ENCODE measurements at places on chromosomes 16 and 17. TPM values are rescaled to one million over a fixed set of nuclear protein-coding genes. Genes with fewer than 3 reads are reported as not detected.

GRCh38 chr17:5325851-5326250 lies 43.8 kb downstream of the RABEP1 start:
- DNase-seq, result no peak

Gene SLC38A8
- total RNA-seq, result not detected

Gene TEX19
- not detected for total RNA-seq

Gene SYCE1L
- total RNA-seq, result 0.38 TPM

GRCh38 chr17:77742579-77742978 lies 215.9 kb upstream of the TNRC6C start:
- no peak for DNase-seq

Gene CIITA
- total RNA-seq, result 0.13 TPM

Gene SPATA32
- not detected for total RNA-seq

DNA sequence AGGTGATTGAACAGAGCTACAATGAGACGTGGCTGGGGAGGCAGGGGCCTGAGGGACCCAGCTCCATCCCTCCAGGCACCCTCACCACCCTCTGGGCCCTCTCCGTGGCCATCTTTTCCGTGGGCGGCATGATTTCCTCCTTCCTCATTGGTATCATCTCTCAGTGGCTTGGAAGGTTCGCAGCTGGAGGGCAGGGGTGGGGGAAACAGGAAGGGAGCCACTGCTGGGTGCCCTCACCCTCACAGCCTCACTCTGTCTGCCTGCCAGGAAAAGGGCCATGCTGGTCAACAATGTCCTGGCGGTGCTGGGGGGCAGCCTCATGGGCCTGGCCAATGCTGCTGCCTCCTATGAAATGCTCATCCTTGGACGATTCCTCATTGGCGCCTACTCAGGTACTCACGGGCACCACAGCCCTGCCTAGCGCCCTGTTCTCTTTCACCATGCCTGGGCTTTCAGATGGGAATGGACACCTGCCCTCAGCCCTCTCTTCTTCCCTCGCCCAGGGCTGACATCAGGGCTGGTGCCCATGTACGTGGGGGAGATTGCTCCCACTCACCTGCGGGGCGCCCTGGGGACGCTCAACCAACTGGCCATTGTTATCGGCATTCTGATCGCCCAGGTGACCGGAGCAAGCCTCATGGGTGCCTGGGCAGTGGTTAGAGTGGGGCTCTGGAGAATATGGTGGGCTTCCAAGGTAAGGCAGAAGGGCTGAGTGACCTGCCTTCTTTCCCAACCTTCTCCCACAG lies 2.1 kb downstream of the SLC2A4 start:
- DNase-seq, result no peak

- DNase-seq, result no peak
These were observed 41.5 kb upstream of the SLC47A1 start for GRCh38 chr17:19492141-19492540.

DNA sequence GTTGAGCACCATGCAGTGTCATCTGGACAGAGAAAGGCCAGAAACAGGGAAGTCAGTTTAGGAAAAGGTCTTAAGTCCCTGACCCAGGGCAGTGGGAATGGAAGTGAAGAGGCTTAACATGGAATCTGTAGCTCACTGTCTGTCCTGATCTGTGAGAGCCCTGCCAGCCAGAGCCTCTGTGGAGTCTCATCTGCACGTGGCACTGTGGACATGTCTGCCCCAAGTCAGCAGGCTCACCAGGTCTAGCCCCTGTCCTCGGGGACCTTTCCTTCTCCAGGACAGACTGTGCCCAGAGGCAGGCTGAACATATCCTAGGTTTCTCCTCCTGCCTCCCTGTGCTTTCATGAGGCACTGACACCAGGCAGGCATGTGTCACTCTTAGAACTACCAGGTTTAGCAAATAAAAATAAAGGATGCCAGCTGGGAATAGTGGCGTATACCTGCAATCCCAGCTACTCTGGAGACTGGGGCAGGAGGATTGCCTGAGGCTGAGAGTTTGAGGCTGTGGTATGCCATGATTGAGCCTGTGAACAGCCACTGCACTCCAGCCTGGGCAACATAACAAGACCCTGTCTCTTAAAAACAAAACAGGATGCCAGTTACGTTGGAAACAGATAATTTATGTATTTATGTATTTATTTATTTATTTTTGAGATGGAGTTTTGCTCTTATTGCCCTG lies 22.4 kb downstream of the UNK start:
- DNase-seq, result no peak

Gene VMO1
- not detected for total RNA-seq

Gene ZG16B
- total RNA-seq, result 0.90 TPM

GRCh38 chr17:7969433-7969832 lies 33.0 kb upstream of the GUCY2D start:
- DNase-seq, result no peak

DNA sequence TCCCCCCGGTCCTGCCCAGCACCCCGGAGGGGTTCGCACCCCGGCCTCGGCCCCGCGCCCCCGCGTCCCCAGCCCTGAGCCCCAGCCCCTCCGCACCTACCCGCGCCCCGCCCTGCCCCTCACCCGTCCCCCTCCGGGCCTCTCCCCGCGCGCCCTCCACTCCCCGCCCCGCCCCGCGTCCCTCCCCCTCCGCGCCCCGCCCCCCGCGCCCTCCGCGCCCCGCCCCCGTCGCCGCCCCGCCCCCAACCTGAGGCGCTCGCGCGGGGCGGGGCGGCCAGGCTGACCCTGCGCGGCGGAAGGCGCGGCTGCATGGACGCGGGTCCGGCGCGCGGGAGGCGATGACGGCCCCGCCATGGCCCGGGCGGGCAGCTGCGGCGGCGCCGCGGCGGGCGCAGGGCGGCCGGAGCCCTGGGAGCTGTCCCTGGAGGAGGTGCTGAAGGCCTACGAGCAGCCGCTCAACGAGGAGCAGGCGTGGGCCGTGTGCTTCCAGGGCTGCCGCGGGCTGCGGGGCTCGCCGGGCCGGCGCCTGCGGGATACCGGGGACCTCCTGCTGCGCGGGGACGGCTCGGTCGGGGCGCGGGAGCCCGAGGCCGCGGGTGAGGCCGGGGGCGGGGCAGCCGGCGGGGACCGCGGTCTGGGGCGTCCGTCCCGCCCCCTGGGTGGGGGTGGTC lies at the start of gene SPIRE2:
SPIRE2 (plus strand) TSS at position 277 of the 671 bp plus-strand sequence; CDS start at position 353, 76 bp downstream.
- peak; percentile 43 for DNase-seq

Measured in bronchial epithelial cell (primary cell).